SJSA1 (cell line): ENCODE measurements at places on chromosomes 6 and 20.

GRCh38 chr20:48926821-48927220, 5.3 kb downstream of the ARFGEF2 start:
- DNase-seq = no peak
- H3K4me3 ChIP-seq = no peak overlapping the region
- H3K27ac ChIP-seq = no peak overlapping the region
- H3K27me3 ChIP-seq = no peaks in the 10 kb centered on the region
- H3K36me3 ChIP-seq = peaks cover 3% of the 10 kb centered on the region

- H3K27ac ChIP-seq = peak overlapping the region; percentile 85
- no peaks in the 10 kb centered on the region for H3K27me3 ChIP-seq
- no peak overlapping the region; the same call in 1 of the 2 replicates for H3K4me3 ChIP-seq
- no peaks in the 10 kb centered on the region for H3K36me3 ChIP-seq
These were observed 70.6 kb downstream of the NRN1 start for GRCh38 chr6:5936140-5936539.

- peaks cover 6% of the 10 kb centered on the region for H3K4me1 ChIP-seq
- DNase-seq = no peak
- H3K27ac ChIP-seq = no peak overlapping the region
- H3K4me3 ChIP-seq = no peak overlapping the region
These were observed 32.5 kb downstream of the PLCG1 start for GRCh38 chr20:41169791-41170351.

DNA sequence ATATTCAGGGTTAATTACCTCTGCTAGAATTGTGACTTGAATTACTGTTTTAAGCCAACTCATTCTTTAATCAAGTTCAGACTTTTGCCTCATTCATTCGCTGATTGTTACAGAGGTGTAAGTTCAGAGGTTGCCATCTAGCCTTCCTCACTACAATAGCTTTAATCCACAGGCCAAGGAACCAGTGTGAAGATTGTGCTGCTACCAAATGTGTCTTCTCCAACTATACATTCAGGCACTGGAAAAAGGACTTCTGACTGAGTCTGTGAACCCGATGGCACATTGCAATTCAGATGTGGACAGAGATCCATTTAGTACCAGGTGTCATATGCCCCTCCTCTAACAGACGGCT, 111.2 kb upstream of the ADGRF1 start:
- no peak overlapping the region for H3K4me3 ChIP-seq
- H3K27ac ChIP-seq = no peak overlapping the region
- DNase-seq = no peak
- peaks cover 18% of the 10 kb centered on the region for H3K4me1 ChIP-seq
- H3K36me3 ChIP-seq = no peaks in the 10 kb centered on the region

GRCh38 chr20:15643713-15644112, 929.5 kb downstream of the KIF16B start:
- no peak for DNase-seq
- H3K27ac ChIP-seq = 0 out of 2 replicates have a peak overlapping the region, but pooled peaks have one; percentile 38
- H3K4me3 ChIP-seq = no peak overlapping the region
- H3K27me3 ChIP-seq = no peaks in the 10 kb centered on the region

DNA sequence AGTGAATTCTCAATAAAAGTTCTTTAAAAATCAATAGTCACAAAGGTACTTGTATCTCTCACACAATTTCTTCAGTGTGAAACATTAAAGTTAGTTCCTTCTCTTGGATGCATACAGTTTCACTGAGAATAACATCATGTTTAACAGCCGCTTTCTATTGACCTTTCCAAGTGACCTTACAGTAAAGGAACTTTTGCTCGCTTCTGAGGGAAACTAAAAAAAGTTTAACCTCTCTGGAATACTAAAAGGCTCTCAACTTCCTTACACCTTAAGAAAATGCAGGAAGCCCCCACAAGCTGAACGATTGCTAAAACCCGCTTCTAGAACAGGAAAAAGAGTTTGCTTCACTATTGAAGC, 1.3 kb downstream of the RRAGD start:
- no peak for DNase-seq
- H3K27ac ChIP-seq = no peak overlapping the region
- H3K4me3 ChIP-seq = no peak overlapping the region
- H3K27me3 ChIP-seq = peaks cover 78% of the 10 kb centered on the region
- peaks cover 19% of the 10 kb centered on the region for H3K4me1 ChIP-seq

DNA sequence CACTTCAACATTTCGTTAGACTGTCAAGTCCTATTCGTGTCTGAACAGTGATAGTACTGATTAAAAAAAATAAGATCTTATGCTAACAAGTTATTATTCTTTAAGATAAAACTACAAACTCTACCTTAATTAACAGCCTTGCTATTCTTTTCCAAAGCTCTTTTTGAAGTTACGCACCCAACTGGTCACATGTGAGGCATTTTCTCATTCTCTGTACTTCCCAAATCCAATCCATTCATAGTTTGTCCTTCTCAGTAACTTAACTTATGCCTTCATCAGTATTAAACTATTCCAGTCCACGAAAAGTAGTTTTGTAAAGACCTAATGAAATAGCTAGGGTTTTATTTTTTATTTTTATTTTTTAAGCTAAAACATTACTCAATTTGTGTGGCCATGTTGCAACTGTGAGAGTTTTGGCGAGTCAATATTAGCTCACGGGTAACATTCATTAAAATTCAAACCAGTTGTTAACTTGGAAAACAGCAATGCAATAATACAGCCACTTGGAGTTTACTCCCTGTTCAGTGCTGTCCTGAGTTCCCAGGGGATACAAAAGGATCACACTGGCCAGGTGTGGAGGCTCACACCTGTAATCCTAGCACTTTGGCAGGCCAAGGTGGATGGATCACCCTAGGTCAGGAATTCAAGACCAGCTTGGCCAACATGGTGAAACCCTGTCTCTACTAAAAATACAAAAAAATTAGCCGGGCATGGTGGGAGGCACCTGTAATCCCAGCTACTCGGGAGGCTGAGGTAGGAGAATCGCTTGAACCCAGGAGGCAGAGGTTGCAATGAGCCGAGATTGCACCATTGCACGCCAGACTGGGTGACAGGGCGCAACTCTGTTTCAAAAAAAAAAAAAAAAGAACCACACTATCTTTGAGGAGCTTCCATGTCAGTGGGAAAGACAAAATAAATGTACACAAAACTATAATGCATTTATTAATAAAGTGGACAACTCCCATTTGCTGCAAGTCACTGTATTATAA, 27.9 kb upstream of the EEF1A1 start:
- no peaks in the 10 kb centered on the region for H3K27me3 ChIP-seq
- DNase-seq = no peak
- H3K27ac ChIP-seq = no peak overlapping the region
- H3K36me3 ChIP-seq = no peaks in the 10 kb centered on the region
- H3K4me1 ChIP-seq = no peaks in the 10 kb centered on the region
- H3K4me3 ChIP-seq = no peak overlapping the region

DNA sequence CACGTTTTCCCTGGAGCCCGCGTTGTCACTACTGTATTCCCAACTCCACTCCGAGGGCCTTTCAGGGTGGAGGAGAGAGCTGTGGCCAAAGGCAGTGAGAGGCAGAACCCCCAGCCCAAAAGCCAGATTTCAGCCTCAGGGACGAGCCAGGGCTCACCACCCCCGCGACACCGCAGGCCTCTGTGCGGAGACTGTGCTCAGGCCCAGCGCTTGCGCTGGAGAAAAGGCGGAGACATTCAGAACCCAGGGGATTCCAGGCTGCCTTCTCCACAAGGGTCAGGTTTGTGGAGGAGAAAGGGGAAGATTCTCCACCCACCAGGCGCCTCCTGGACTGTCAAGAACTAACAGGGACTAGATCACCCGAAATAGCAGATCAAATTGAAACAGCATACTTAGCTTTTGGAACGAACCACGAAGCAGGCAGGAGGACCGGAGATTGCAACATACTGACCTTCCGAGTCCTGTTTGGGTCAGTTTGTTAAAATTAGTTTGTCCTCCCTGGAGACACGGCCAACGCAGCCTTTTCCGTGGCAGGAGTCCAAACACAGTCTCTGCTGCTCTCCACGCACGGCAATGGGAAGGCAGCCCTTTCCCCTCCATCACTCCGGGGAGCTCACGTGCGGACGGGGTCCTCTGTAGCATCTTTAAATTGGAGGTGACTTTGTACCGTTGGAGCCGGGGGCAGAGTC, 14.4 kb downstream of the DLL1 start:
- H3K27ac ChIP-seq = no peak overlapping the region
- no peak for DNase-seq
- H3K4me3 ChIP-seq = no peak overlapping the region
- peaks cover 8% of the 10 kb centered on the region for H3K27me3 ChIP-seq
- H3K36me3 ChIP-seq = no peaks in the 10 kb centered on the region

- H3K4me1 ChIP-seq = no peaks in the 10 kb centered on the region
- H3K36me3 ChIP-seq = no peaks in the 10 kb centered on the region
- no peak for DNase-seq
These were observed 296.1 kb downstream of the TENT5A start for GRCh38 chr6:81456416-81456815.

GRCh38 chr6:163281634-163282033, 132.9 kb upstream of the QKI start:
- no peak overlapping the region for H3K4me3 ChIP-seq
- H3K36me3 ChIP-seq = no peaks in the 10 kb centered on the region
- no peaks in the 10 kb centered on the region for H3K4me1 ChIP-seq
- H3K27me3 ChIP-seq = no peaks in the 10 kb centered on the region; the same call in 1 of the 2 replicates

- H3K4me1 ChIP-seq = peaks cover 23% of the 10 kb centered on the region
- no peak for DNase-seq
- peak overlapping the region; percentile 91 for H3K4me3 ChIP-seq
- H3K27ac ChIP-seq = peak overlapping the region; percentile 83
These were observed 381 bp downstream of the MAP3K7 start for GRCh38 chr6:90586546-90586835.

GRCh38 chr6:157245436-157245835, 77.9 kb downstream of the TMEM242 start:
- no peak for DNase-seq
- no peaks in the 10 kb centered on the region for H3K36me3 ChIP-seq
- no peak overlapping the region for H3K27ac ChIP-seq
- H3K27me3 ChIP-seq = no peaks in the 10 kb centered on the region

- no peaks in the 10 kb centered on the region for H3K36me3 ChIP-seq
- no peak overlapping the region for H3K27ac ChIP-seq
- no peak overlapping the region for H3K4me3 ChIP-seq
- peaks cover 100% of the 10 kb centered on the region for H3K27me3 ChIP-seq
- no peak for DNase-seq
These were observed 2.7 kb downstream of the SLC32A1 start for GRCh38 chr20:38726804-38727606.

DNA sequence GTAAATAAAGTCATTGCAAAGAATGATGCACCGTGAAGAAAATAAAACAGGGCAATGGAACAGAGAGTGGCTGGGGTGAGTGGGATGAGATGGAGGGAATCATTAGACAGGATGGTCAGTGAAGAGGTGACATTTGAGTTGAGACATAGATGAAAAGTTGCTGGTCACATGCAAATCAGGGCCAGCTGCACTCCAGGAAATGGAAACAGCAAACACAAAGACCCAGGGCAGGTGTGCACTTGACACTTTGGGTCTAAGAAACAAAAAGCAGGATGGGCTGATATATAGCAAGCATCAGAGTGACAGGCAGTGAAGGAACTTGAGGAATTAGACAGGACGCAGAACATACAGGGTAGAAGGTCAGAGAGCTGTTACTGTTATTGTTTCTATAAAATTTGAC, 171.5 kb upstream of the RIPOR2 start:
- no peak overlapping the region for H3K4me3 ChIP-seq
- H3K27ac ChIP-seq = no peak overlapping the region
- H3K36me3 ChIP-seq = no peaks in the 10 kb centered on the region; the same call in 1 of the 2 replicates
- DNase-seq = no peak
- no peaks in the 10 kb centered on the region for H3K4me1 ChIP-seq

GRCh38 chr20:3000852-3001523, 42.4 kb upstream of the GNRH2 start:
- H3K27me3 ChIP-seq = 0 out of 2 replicates have a peak, but pooled peaks cover 5% of the 10 kb centered on the region
- no peak overlapping the region for H3K27ac ChIP-seq
- H3K4me1 ChIP-seq = no peaks in the 10 kb centered on the region
- DNase-seq = no peak
- peaks cover 12% of the 10 kb centered on the region for H3K36me3 ChIP-seq

DNA sequence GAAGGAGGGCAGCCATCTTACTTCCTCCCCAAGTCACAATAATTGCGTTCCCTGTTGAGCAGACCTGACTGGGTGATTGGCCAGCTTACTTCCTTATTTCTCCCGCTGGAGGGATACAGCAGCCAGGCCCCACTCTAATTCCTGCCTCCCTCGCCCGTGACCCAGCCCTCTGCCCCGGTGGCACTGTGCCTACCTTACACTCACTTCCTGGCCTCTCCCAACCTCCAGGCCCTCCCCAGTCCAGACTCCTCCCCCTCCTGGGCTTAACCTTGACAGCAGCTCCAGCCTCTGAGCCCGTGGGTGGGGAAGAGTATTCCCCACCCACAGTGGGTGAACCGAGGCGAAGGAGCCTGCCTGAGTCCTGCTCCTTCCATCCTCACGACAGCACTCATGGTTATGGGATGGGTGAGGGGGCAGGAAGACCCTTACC, 3.0 kb downstream of the BAK1 start:
- DNase-seq = no peak
- H3K27ac ChIP-seq = no peak overlapping the region
- peaks cover 52% of the 10 kb centered on the region for H3K36me3 ChIP-seq
- no peak overlapping the region for H3K4me3 ChIP-seq
- peaks cover 13% of the 10 kb centered on the region for H3K4me1 ChIP-seq
- no peaks in the 10 kb centered on the region for H3K27me3 ChIP-seq

DNA sequence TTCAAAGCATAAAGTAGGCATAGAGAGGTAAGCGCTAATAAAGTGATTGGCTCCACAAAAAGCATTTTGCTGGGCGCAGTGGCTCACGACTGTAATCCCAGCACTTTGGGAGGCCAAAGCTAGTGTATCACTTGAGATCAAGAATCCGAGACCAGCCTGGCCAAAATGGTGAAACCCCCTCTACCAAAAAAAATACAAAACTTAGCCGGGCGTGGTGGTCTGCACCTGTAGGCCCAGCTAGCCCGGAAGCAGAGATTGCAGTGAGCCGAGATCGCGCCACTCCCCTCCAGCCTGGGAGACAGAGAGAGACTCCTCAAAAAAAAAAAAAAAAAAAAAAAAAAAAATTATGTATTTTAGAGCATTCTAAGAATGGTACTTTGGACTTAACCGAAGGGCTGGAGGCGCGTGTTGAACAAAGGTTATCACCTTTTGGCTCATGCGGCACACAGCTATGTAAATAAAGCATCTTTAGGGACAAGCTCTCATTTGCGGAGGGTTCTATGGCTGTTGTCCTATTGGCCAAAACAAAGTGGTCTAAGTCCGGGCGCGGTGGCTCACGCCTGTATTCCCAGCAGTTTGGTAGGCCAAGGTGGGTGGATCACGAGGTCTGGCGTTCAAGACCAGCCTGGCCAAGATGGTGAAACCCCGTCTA, 17.4 kb downstream of the HFE start:
- no peaks in the 10 kb centered on the region for H3K36me3 ChIP-seq
- H3K4me3 ChIP-seq = peak overlapping the region; percentile 39
- peaks cover 8% of the 10 kb centered on the region for H3K4me1 ChIP-seq
- peak overlapping the region; percentile 94 for H3K27ac ChIP-seq
